Right lung (tissue), 10 donors: ENCODE measurements at places on chromosomes 12 and 14.

GRCh38 chr14:25226214-25226613, 176.3 kb upstream of the STXBP6 start:
- DNase-seq: no peak

GRCh38 chr12:82600379-82600778, 86.3 kb upstream of the TMTC2 start:
- DNase-seq: peak; percentile 25

DNA sequence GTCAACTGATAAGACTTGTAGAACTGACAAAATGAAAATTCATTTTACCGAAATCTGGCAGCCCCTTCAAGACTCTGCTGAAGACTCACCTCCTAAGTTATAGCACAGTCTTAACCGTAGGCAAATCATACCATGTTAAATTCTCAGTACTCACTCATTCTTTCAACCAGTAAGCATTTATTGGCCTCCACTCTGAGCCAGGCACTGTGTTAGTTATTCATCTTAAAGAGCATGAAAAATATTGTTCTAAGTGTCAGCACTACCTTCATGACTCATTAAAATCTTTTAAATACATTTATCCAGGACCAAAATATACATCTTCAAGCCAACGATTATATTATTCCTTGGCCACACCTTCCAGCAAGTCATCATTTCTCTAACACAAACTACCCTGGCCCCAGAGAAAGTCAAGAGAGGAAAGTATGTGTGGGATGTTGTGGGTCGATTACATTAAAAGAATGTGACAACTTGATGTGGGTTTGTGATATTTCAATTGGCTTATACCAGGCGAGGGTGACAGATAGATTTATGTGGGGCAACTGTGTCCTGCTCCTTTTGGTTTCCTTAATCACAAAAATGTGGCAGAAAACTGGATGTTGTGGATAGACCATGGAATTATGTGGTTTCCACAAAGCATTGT, 55.0 kb downstream of the TMEM30B start:
- DNase-seq: no peak

DNA sequence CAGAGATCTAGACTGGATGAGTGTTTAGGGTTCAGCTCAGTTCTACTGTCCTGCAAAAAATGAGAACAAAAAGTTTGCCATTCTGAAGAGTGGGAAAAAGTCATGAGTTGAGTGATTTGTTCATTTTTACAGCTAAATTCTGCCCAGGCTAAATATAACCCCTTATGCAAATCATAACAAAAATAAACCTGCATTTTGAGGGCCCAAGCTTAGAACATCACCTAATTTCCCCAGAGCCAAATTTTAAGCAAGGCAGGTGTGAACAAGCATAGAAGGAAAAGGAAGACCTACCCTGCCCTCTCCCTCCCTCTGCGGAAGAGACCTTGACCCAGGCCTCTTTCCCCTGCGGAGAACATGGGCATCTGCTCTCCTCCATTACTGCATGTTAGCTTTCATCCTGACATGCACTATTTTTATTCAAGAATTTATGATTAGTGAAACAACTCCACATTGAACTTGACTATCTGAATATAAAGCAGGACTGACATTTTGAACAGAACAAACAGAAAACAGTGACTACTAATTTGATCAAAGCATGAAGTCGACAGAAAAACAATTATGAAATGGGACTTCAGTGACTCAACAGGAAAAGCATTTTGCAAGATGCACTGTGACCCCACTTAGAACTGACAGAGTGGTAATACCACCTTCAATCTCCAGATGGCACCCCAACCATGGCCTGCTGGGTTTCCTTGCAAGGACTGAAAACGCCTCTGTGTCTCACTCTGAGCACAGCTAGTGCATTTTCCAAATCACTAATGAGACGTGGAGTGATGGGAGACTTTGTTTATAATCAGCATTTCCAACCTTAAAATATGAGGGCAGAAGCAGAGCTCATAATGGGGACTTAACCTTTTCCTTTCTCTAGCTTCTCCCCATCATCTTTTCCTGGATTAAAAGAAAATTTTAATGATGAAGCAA, 30.9 kb upstream of the SELPLG start:
- peak; percentile 86 for DNase-seq

DNA sequence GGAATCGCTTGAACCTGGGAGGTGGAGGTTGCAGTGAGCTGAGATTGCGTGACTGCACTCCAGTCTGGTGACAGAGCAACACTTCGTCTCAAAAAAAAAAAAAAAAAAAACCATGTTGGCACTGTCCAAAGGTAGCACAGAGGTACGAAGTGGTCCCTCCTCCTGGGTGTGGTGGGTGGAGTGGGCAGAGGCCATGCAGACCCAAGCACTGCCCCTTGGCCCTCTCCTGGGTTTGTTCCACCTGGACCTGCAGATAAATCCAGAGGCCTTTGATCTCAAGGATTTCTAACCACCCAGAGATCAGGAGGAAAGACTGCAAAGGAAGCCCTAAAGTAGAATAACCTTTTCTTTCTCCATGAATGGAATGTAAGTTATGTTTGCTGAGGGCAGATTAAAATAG, 8.7 kb upstream of the GALNT6 start:
- no peak for DNase-seq

- DNase-seq: no peak
Observed at GRCh38 chr12:99389751-99390150, 257.8 kb upstream of the GARIN6 start.

GRCh38 chr14:49898485-49898884, 5.6 kb downstream of the ARF6 start:
- no peak for DNase-seq

GRCh38 chr12:128848371-128848770, 4.9 kb upstream of the GLT1D1 start:
- DNase-seq: no peak

- no peak for DNase-seq
Observed at GRCh38 chr14:75976826-75977581, 4.8 kb downstream of the TGFB3 start.

DNA sequence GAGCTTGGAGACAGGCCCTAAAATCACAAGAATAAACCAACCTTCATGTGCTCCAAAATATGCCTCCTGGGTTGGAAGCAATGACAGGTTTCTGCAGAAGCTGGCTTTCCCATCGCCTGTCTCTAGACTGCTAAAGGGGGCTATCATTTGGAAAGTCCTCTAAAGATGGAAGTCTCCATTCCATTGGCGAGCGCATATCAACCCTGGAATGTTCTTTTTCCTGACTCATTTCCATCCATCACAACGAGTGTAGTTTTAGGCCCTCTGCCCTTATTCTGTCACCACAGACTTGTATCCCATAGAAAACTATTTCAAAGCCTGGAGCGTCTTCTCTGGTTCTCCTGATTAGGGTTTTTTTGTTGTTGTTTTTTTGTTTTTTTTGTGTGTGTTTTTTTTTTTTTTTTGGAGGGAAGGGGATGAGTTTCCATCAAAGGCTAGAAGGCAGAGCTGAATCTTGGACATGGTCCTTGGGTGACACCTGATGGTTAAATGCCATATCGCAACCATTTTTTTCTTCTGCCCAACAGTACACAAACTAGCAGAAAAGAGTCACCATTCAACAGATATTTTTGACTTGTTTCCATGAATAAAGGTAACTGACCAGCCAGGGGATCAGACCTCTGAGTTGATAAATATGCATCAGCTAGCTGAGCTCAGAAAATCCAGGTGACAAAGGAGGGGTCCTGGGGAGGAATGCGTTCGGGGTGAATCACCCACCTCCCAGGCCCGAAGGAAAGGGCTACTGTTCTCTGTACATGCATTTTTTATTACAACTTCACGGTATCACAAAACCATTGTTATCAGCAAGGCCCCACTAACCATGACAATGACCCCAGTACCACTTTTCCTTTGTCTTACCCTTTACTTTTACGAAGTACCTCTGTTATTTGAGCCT, 40.5 kb downstream of the KCNA5 start:
- DNase-seq: peak; percentile 42

DNA sequence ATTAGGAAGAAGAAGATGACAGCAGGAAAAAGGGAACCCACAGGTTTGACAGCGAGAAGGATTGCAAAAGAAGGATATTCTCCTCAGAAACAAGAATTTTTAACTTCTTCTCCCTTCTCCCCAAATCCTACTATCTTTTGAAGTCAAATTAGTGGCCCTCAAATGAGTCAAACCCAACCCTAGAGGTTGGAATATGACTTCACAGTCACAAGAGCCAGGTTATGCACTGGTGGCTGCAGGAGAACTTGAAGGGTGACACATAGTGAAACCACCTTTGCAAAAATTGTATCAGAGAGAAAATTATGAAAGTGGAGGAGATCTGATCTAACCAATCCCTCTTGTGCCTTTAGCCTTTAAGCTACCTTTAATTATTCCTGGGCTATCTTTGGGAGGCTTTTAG, 386.2 kb upstream of the CCDC196 start:
- DNase-seq: no peak

GRCh38 chr12:24360057-24360456, 410.6 kb upstream of the SOX5 start:
- no peak for DNase-seq

DNA sequence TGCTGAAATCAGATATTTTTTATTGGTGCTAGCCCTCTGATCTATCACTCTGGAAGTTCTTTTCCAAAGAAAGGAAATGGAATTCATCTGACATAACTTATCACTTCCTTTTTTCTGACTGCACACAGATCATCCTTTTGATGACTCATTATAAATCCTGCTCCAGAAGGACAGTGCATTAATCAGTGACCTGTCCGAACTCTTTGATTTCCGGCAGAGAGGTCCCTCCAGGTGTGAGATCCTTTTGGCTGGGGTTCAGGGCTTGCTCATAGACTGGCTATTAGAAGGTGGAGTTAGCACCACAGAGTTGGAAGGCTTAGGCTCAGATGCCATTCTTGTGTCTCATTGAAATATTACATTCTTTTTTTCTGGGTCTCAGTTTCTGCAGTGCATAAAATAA, 328.2 kb downstream of the ZFP36L1 start:
- no peak for DNase-seq

GRCh38 chr12:55188974-55189556, 31.8 kb upstream of the OR10A7 start:
- peak; percentile 51 for DNase-seq

DNA sequence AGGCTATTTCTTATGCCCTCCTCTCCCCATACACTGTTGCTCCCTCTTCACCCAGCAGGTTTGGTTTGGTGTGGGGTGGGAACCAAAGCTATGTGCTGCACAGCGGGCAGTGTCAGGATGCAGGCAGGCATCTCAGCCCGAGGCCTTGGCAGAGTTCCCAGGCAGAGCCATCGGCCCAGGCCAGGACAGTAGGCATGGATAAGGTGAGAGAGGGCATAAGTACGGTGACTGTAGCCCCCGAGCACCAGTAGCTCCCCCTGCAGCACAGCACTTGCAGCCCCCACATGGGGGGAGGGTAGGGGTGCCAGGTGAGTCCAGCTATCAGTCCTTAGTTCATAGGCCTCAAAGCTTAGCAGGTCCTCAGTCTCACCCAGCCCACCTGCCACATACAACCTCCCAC, 7.2 kb downstream of the KLHL33 start:
- no peak for DNase-seq

GRCh38 chr14:65549429-65549828, 136.9 kb downstream of the FUT8 start:
- no peak for DNase-seq

DNA sequence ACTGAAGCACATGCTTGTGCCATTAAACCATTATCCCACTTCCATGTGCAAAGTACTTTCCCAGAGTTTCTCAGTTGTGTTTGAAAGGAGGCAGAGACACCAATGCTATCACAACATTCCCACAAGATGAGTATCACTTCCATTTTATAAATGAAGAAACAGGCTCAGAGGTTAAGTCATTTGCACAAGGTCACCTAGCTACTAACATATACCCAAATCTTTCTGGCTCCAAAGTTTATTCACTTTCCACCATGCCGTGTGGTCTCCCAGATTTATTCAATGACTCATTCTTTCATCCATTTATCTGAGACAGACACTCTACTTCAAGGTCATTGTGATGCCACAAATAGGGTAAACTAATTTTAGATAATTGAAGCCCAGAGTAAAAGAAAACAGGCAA, 9.4 kb downstream of the ART4 start:
- DNase-seq: no peak

GRCh38 chr12:119578112-119578511, 15.5 kb upstream of the TMEM233 start:
- no peak for DNase-seq

DNA sequence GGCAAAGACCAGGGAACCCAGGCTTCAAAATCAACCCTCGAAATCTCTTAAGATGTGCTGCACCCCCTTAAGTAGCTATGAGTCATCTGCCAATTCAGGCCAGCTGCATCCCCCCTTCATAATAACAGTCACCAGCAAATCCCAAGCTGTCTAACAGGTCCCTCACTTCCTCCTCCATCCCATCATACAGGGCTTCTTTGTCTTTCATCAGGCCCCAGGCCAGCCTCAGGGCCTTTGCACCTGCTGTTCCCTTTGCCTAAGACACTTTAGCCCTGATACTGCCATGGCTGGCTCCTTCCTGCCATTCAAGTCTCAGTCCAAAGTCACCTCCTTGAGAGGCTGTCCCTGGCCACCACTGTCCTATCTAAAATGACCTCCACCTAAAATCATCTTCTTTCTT, 4.0 kb downstream of the RASAL1 start:
- DNase-seq: no peak

DNA sequence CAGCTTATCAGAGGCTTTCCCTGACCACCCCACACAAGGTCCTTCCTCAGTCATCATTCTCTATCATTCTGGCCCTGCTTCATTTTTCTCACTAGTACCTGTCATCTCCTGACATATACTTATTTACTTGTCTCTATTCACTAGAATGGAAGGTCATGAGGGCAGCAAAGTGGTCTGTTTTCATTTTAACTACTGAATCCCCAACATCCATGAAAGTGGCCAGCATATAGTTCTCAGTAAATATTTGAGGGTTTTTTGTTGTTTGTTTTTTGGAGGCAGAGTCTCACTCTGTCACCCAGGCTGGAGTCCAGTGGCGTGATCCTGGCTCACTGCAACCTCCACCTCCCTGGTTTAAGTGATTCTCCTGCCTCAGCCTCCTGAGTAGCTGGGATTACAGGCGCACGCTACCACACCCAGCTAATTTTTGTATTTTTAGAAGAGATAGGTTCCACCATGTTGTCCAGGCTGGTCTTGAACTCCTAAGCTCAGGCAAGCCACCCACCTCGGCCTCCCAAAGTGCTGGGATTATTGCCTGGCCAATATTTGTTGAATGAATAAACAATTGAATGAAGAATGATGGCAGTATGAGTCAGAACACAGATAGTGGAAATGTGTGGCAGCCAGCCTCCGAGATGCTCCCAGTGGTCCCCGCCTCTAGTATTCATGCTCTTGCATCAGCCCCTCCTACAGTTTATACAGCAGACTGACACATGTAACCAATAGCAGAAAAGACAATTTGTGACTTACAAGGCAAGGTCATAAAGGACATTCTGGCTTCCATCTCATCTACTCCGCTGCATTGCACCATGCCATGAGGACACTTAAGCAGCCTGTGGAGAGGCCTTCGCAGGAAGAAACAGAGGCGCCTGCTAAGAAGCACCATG, 7.0 kb upstream of the ANO6 start:
- DNase-seq: no peak

- no peak for DNase-seq
Observed at GRCh38 chr14:104724407-104724980, 465 bp downstream of the ADSS1 start.

GRCh38 chr12:89087876-89088275, 264.4 kb downstream of the DUSP6 start:
- DNase-seq: no peak
